ENCODE measurements at places on chromosomes 3 and 15. TPM values are rescaled to one million over a fixed set of nuclear protein-coding genes. Genes with fewer than 3 reads are reported as not detected.

DNA sequence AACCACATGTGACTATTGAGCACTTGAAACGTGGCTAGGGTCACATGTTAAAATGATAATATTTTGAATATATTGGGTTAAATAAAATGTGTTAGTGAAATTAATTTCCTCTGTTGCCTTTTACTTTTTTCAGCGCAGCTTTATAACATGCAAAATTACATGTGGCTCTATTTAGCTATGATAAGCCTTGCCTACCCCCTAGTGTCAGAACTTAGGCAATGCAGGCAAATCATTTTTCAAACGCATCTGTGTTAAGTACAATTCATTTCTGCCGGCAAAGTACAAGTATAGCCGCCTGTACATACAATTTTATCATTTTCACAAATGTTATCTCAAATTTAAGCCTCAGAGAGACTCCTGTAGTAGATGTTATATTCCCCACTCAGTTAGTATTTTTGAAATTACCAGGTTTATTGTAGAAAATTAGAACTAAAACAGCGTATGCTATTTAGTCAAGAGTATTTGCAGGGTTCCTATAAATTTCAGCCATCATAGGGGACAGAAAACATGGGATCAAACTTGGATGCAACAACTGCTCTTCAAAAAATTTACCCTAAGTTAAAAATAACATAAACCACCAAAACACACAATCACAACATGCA is 56.1 kb downstream of the TAFA4 start:
- H3K4me3 ChIP-seq: no peak overlapping the region
- peak; percentile 65 for DNase-seq
- no peaks in the 10 kb centered on the region for H3K27me3 ChIP-seq
- H3K4me1 ChIP-seq: no peaks in the 10 kb centered on the region
- no peak overlapping the region for H3K27ac ChIP-seq

DNA sequence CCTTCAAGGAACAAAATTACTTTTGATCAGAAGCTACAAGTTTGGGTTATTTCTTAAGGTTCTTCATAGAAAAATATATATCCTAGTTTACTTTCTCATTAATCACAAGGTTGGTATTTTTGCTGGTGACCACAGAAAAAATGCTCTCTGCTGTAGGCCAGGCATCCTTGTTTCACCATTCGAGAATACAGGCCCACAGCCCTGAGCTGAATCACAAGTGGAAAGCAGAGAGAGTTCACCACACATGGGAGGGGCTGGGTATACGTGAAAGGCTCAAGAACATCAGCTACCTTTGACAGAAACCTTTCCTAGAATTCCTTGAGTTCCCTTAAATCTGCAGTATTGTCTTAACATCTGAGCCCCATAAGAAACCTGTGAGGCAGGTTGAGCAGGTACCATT is 23.2 kb downstream of the CPEB1 start:
- H3K36me3 ChIP-seq: no peaks in the 10 kb centered on the region
- H3K4me3 ChIP-seq: no peak overlapping the region
- H3K27ac ChIP-seq: no peak overlapping the region
- DNase-seq: no peak
- H3K27me3 ChIP-seq: no peaks in the 10 kb centered on the region

DNA sequence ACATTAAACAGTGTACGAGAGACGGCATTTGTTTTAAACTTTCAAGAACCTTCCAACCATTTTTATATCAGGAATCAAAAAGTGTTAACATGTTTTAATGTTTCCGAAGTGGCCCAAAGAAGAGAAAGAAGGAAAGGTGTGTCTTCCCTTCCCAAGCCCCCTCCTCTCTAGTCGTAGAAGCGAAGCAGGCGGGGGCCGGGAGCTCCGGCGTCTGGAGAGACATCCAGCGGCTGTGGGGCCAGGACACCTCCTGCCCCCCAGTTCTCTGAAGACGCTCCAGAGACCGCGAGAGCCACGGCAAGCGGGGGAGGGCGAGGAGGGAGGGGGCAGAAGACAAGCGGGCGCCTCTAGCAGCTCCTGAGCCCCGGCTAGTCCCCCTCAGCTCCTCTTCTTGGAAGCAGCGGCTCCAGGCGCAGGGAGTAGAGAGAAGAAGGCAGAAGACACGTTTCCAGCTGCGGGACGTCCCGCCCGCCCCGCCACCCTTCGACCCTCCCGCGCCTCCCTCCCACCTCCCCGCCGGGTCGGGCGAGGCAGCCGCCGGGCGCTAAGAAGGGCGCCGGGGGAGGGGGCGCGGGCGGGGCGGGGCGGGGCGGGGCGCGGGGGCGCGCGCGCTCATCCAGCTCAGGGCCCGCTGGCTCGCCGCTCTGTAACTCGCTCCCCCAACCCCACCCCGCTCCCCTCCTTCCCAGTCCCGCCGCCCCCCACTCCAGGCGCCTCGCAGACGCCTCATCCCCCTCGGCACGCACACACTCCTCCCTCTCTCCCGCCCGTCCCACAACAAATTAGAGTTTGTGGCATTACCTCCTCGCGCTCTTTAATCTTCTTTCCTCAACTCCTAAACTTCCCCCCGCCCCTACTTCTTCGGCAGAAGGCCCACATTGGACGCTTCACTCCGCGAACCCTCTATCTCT is at the start of gene ZBTB20:
Gene ZBTB20, minus strand, starts transcription at position 871 of the 911 bp plus-strand sequence.
- no peaks in the 10 kb centered on the region for H3K27me3 ChIP-seq
- H3K36me3 ChIP-seq: peaks cover 2% of the 10 kb centered on the region
- peak within 1 kb of the TSS; percentile 82 for H3K4me3 ChIP-seq
- peak within 1 kb of the TSS; percentile 97 for H3K27ac ChIP-seq
- DNase-seq: peak; percentile 83
- H3K4me1 ChIP-seq: peaks cover 11% of the 10 kb centered on the region

DNA sequence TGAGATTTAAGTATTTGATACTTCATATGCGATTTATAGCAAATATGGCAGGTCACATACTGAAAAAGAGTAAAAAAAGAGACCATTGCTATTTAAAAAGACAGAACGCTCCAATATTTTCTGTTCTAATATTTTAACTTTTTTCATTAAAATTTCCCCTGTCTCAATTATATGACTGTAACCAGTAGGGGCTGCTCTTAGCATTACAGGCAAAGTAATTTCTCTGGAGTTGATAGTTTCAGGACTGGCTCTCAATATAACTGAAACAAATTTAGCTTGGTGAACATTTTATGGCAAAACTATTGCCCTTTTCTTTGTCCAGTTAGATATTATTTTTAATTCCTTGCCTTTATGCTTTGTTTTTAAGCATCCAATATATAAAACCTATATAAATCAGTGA is 286.3 kb upstream of the ROBO2 start:
- no peak overlapping the region for H3K27ac ChIP-seq
- H3K4me1 ChIP-seq: no peaks in the 10 kb centered on the region
- H3K4me3 ChIP-seq: no peak overlapping the region
- DNase-seq: no peak

DNA sequence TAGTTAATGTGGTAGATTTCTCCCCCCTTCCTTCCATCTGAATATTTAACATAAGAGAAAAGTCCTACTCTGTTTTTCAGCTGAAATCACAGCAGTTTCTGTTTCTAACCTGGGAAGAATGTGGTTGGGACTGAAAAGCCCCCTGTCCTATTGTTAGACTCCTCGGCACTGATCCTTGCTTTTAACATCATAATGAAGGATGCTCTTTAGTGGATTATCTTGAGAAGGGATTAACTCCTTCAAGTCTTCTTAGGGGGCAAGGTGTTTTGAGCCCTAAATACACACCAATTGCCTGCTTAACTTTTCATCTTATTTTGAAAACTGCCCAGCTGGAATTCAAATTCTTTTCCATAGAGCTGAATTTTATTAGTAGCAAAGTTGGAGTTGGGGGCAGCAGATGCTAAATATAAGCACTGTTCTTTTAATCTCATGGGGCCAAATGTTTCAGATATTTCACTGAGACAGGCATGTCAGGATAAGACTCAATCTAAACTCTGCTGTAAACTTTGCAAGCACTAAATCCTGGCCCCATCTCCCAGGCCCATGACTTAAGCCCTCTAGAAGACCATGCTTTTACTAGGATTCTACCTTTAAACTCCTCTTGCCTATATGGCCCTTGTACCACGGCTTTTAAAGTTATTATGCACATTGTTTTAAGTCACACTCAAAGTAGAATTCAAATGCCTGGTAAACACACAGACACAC is 243.2 kb upstream of the NR2F2 start:
- DNase-seq: no peak
- no peaks in the 10 kb centered on the region for H3K27me3 ChIP-seq
- H3K36me3 ChIP-seq: no peaks in the 10 kb centered on the region
- H3K27ac ChIP-seq: no peak overlapping the region
- no peak overlapping the region for H3K4me3 ChIP-seq
- no peaks in the 10 kb centered on the region for H3K4me1 ChIP-seq

DNA sequence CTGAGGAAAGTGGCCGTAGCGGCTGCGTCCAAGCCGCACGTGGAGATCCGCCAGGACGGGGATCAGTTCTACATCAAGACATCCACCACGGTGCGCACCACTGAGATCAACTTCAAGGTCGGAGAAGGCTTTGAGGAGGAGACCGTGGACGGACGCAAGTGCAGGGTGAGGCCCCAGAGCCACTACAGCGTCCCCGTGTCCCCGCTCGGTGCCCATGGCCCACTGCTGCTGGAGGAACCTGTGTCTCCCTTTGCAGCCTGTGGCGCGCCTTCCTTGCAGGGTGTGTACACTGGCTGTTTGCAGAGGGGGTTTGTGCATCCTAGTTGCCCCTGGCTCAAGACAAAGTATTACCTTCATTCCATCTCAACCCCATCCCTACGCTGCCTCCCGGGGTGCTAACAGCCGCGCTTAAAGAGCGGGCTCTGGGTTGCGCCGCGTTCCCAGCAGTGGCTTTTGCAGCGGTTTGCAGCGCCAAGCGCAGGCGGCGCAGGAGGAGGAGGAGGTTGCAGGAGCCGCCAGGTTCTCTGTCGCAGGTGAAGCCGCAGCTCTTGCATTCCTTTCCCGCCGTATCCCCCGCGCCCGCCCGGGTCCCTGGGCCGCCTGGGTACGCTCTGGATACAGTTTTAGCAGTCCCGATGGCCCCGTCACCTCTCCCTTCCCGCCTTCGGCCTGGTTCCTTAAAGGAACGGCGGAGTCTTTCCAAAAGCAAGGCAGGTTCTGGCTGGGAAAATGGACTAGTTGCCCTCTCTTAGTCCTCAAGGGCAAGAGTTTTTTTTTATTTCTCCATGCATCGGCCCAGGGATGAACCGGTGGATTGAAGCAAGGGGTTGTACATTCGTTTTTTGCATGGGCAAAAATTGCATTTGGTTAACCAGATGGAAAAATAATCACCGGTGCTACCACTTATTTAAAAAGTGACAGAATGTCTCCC is 1.2 kb downstream of the CRABP1 start:
- no peak overlapping the region for H3K4me3 ChIP-seq
- peaks cover 5% of the 10 kb centered on the region for H3K27me3 ChIP-seq
- H3K4me1 ChIP-seq: peaks cover 4% of the 10 kb centered on the region
- no peaks in the 10 kb centered on the region for H3K36me3 ChIP-seq

DNA sequence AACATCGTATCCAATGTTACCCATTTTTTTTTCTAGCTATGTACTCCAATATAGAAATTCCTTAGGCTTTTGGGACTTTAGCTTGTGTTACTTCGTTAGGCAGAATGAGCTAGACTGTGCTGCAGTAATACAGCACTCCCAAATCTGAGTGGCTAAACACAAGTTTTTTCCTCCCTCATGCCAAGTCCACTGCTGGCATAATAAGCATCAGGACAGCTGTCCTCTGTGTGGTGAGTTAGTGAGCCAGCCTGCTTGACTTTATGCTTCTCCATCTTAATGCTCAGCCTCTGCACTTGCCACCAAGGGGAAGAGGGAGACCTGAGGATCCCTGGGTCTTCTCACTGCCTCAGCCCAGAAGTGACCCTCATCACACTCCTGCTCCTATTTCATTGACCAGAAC is 18.2 kb upstream of the ACOX2 start:
- DNase-seq: no peak
- no peaks in the 10 kb centered on the region for H3K4me1 ChIP-seq
- H3K36me3 ChIP-seq: no peaks in the 10 kb centered on the region
- no peaks in the 10 kb centered on the region for H3K27me3 ChIP-seq

GRCh38 chr15:91231703-91232102 is 131.6 kb downstream of the SV2B start:
- DNase-seq: no peak
- H3K27ac ChIP-seq: no peak overlapping the region
- no peak overlapping the region for H3K4me3 ChIP-seq
- H3K4me1 ChIP-seq: no peaks in the 10 kb centered on the region

DNA sequence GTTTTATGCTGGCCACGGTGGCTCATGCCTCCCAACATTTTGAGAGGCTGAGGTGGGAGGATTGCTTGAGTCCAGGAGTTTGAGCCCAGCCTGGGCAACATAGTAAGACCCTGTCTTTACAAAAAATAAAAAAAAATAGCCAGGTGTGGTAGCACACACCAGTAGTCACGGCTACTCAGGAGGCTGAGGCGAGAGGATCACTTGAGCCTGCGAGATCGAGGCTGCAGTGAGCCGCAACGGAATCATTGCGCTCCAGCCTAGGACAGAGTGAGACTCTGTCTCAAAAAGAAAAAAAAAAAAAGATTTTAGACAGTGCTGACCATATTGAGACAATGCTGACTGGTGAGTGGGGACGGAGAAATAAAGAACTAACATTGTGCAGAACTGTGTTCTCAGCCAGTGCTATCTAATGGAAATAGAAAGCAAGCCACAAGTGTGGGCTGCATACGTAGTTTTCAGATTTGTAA is 67.2 kb downstream of the ST6GAL1 start:
- no peaks in the 10 kb centered on the region for H3K27me3 ChIP-seq
- peak overlapping the region; percentile 77 for H3K4me3 ChIP-seq
- no peaks in the 10 kb centered on the region for H3K36me3 ChIP-seq
- DNase-seq: peak; percentile 55
- peaks cover 96% of the 10 kb centered on the region for H3K4me1 ChIP-seq
- peak overlapping the region; percentile 94 for H3K27ac ChIP-seq

- no peaks in the 10 kb centered on the region for H3K36me3 ChIP-seq
- no peaks in the 10 kb centered on the region for H3K27me3 ChIP-seq
- no peak overlapping the region for H3K27ac ChIP-seq
- H3K4me3 ChIP-seq: no peak overlapping the region
Observed at GRCh38 chr15:57741089-57741488, 34.6 kb downstream of the POLR2M start.

Gene ARHGEF26
- total RNA-seq: not detected

Gene CFAP92
- total RNA-seq: not detected

Data from B cell (primary cell).